ENCODE measurements at places on chromosomes 6 and 20. TPM values are rescaled to one million over a fixed set of nuclear protein-coding genes. Genes with fewer than 3 reads are reported as not detected.

DNA sequence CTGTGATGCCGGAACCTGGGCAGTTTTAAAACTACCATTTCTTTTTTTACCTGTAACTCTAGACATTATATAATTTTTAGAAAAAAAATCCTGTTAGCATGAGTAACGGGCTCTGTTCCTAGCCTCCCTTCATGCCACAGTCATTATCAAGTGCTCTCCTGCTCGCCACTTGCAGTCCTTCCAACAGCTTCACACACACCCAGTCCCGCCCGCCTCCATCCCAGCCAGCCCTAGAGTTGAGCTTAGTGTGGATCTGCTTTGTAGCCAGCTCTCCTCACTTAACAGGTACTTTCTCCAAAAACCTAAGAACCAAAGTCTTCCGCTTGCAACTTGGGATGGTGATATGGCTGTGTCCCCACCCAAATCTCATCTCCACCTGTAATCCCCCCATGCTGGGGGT is 51.5 kb downstream of the EZR start:
- no peak for DNase-seq

DNA sequence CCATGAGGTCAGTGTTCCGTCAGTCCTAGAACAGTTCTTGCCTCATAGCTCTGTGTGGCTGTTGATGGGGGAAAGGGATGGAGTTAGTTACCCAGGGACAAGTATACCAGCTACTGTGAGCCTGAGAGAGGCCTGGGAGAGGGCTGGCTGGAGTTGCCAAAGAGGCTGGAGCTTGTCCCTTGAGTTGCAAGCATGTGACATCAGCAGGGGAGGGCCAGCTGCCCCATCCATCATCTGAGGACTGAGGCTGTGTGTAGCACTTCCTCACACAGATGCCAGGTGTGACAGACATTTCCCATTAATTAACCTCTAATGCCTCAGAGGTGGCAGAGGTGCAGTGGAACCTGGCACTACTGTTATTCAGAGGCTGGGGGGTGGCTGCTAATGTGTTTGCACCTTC is 131.6 kb downstream of the PHACTR3 start:
- no peak for DNase-seq

The PDRG1 gene
- total RNA-seq, result 9.6 TPM

The ANKRD66 gene
- not detected for total RNA-seq

GRCh38 chr6:89297695-89298351 is 17.3 kb downstream of the GABRR2 start:
- no peak for DNase-seq

The DLL1 gene
- total RNA-seq, result 6.7 TPM

- no peak for DNase-seq
Observed at GRCh38 chr6:105934708-105935107, 151.4 kb upstream of the PRDM1 start.

DNA sequence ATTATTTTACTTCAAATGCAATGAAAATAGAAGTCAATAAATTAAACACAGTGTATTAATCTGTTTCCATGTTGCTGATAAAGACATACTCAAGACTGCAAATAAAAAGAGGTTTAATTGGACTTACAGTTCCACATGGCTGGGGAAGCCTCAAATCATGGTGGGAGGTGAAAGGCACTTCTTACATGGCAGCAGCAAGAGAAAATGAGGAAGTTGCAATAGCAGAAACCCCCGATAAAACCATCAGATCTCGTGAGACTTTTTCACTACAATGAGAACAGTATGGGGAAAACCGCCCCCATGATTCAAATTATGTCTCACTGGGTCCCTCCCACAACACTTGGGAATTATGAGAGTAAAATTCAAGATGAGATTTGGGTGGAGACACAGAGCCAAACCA is 82.2 kb downstream of the GPR63 start:
- no peak for DNase-seq

DNA sequence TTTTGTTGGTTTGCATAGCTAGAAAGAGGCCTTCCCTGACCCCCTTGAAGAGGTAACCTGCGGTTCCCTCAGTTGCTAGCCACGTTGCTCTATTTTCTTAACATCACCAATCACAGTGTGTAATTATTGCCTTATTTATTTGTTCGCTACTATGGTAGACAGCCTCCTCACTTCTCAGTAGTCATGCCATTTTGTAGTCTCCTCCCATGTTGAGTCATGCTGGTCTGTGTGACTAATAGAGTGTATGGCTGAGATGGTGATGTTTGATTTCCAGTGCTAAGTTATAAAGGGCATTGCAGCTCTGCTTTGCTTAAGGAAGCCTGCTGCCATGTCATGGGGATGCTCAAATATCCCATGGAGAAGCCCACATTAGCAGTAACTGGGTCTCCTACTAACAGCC is 236.6 kb upstream of the CHD6 start:
- no peak for DNase-seq

- DNase-seq, result no peak
Observed at GRCh38 chr6:7910298-7910653, 312 bp downstream of the TXNDC5 start.

DNA sequence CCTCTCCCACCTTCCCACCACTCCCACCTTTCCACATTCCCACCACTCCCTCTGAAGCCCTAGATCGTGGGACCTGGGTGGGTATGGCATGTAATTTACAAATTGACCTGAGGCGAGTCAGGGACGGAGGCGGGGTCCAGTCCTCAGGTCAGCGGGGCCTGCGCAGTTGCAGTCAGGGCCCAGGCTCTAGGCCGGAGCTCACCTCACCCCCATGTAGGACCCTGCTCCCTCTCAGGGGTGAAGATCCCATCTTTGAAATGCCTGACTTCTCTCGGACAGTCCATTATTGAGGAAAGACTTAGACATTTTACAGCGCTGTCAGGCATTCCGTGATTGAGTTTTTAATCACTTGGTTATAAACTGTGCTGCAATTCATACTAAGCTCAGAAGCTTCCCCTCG is 10.5 kb downstream of the THBS2 start:
- DNase-seq, result no peak

DNA sequence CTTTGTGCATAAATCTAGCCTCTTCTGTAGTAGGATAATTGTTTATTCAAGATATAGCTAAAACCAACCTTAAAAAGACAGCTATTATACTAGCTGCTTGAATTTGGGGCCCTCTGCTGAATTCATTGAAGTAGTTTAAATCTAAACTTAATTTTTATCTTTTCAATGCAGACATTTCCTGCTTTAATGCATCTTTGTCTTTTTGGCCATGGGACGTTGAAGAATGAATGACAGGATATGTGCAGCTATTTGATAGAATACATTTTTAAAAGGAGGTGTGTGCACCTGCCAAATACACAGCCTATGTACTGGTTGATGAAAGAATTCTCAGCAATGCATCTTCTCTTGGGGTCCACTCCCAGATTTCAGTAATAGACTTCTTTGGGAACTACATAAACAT is 524.9 kb downstream of the PHF3 start:
- no peak for DNase-seq

DNA sequence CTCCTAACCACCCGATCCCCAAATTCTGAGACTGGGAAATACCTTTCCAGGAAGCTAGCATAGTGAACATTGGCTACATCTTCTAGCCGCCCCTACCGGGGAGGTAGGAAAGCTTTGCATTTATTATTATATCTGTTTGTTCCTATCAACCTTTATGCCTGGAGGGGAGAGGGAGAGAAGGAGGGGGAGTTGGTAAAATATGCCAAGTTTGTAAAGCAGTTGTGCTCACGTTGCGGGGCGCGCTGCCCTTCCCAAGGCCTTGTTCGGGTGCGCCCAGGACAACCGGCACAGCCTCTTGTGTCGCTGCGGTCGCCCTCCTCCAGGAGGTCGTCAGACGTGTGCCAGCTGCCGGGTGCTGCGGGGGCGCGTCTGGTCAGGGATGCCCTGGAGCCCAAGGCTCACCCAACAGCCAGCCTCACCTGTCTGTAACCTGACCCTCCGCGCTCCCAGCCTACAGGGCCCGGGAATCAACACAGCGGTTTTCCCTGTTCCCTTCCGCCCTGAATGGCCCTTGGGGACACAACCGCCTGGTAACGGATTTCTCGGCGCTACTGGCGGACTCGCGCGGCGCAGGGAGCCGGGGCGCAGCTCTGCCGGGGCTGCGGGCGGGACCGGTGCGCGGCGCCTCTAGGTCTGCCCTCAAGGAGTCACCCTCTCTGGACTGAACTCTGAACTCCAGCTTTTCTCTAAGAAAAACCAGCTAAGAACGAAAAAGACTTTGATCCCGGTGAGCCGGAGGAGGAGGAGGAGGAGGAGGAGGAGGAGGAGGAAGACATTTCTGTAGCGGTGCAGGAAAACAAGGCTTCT is 1.1 kb upstream of the OVOL2 start:
- no peak for DNase-seq

DNA sequence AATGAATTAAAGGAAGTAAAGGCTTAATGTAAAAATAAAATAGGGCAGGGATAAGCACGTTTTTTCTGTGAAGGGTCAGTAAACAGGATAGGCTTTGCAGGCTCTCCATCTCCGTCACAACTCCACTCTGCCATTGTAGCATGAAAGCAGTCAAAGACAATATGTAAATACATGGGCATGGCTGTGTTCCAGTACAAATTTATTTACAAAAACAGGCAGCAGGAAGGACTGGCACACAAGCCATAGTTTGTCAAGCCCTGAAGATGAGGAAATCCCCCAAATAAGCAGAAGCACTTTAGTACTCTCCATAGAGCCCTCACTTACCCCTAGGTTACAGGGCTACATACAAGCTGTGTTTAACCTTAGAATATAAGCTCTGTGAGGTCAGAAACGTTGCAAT is 8.9 kb upstream of the FBXO9 start:
- no peak for DNase-seq

DNA sequence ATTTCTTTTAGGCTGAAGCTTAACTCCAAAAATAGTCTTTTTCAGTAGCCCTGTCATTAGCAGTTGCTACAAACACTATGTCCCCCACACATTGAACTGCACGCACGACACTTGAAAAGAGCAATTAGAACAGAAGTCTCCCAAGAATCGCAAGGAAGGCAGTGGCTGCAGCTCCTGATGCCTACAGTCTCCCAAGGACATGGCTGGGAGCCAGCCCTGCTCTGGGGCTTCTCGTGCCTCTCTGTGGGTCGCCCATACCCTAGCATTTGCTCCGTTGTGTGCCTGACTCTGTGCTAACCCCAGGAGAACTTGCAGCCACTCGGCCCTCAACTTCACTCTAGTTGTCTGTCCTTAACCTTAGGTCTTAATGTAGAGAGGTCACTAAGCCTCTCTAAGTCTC is 454.2 kb downstream of the PTPRT start:
- no peak for DNase-seq

The ATXN1 gene
- total RNA-seq, result 44.1 TPM

The PRSS16 gene
- not detected for total RNA-seq

DNA sequence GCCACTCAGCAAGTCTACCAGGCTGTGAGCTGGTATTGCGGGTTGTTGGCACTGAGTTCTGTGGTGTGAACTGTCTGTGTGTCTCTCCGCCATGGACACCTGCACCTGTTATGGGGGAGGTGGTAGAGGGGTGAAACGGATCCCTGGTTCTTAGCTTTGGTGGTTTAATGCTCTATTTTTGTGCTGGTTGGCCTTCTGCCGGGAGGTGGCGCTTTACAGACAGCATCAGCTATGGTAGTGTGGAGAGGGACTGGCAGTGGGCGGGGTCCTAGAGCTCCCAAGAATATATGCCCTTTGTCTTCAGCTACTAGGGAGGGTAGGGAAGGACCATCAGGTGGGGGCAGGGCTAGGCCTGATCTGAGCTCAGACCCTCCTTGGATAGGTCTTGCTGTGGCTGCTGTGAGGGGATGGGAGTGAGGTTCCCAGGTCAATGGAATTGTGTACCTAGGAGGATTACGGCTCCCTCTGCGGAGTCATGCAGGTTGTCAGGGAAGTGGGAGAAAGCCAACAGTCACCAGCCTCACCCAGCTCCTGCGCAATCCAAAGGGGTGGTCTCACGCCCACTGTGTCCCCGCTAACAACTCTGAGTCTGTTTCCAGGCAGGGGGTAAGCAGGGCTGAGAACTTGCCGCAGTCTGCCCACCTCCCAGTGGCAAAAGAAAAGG is 154.3 kb downstream of the CCDC170 start:
- no peak for DNase-seq

All from tibial nerve (tissue), 4 donors.